ENCODE measurements at places on chromosomes 13 and 19.

- DNase-seq, result peak; percentile 85
These were observed 475.8 kb downstream of the FOXO1 start for GRCh38 chr13:40190641-40191100.

DNA sequence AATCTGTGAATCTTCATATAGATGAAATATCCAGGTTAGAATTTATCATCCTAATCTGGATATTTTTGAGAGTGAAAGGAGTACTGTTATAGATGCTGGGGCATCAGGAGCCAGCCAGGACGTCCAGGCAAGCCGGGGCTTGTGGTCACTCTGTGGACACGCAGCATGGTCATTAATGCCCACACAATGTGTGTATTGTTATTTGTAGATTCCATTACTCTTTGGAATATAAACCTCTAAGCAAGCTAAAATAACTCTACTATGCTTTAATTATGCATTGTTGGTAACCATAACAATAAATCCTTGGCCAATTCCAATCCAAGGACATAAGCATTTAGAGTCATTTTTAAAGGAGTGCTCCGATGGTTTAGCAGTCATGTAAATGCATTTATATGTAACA lies 137.9 kb downstream of the TM9SF2 start:
- no peak for DNase-seq

DNA sequence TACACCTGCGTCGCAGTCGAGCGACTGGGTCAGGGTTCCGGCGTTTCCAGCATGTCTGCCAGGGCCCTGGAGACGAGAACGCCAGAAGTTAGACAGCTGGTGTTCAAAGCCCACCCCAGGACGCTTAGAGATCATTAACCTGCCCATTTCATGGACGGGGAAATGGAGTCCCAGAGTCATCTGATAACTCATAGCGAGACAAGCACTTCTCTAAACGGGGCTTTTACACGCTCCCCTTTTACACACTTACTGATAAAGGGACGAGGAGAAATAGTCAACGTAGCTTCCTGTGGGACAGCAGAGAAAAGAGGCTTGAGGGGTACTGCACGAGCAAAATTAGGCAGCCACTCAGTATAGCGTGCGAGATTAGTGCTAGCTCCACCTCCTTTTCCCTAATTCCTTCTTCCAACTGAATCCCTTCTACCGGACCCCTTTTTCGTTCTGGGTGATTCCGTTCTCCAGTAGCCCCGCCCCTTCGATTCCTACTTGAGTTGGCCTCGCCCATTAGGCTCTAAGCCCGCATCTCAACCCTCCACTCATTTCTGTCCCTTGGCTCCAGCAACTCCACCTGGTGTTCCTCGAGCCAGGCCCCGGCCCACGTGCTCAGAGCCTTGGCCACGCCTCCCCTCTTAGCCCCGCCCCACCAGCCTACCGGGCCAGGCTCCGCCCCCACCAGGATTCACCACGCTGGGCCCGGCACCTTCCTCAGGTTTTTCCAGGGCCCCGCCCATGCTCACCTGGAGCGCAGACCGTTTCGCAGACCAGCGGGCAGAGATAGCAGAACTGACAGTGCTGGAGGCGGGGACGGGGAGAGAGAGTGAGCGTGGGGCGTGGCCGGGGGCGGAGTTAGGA lies 3.7 kb downstream of the HRC start:
- DNase-seq, result peak; percentile 33

- DNase-seq, result peak; percentile 52
These were observed 1109.1 kb upstream of the MIR17HG start for GRCh38 chr13:90238413-90238812.

DNA sequence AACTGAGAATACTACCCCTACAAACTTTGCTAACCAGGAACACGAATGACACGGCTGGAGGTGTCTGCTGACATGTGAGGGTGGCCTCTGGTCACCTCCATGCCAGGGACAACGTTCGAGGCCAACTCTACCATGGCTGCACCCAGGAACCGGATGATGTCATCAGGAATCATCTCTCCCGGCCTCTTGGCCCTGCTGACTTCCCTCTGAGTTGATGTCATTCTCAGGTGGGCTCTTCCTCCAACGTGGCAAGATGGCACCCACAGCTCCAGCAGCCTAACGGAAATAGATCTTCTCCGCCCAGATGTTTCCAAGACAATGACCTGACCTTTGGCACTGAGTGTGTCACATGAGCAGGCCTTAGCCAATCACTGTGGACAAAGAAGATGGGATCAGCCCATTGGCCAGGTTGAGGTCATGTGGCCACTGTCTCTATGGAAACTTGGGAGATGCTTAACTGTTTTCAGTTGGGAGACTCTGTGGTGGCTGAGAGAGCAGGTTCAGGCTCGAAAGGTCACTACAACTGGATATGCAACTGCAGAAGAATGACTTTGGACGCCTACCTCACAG lies 15.0 kb downstream of the MBD3L2B start:
- DNase-seq, result no peak

GRCh38 chr19:8413629-8413995 lies 507 bp downstream of the MARCHF2 start:
- no peak for DNase-seq

GRCh38 chr19:18719541-18719940 lies 36.1 kb downstream of the CRTC1 start:
- DNase-seq, result no peak

DNA sequence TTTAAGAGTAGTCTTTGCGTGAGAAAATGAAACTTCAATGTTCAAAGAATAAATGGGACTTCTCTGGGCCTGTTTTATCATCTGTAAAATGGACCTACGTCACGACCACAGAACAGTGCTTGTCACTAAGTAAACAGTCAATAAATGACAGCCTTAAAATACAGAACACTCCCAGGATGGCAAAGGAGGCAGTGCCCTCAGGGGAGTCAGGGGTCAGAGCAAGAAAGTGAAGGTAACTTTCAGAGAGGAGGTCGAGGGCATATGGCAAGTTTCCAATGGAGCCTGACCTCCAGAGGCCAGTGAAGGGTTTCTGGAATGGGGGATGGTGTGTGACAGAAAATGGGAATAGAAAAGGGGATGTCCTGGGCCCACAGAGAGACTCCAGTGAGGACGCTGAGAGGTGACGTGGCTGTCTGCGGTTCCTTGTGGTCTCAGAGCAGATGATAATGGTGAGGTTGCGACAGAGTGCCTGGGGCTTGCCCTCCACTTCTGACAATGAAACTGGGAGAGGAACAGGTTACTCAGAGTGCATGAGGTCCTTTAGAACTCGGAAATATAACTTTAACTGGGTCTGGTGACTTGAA lies 91.8 kb downstream of the UBL3 start:
- no peak for DNase-seq

DNA sequence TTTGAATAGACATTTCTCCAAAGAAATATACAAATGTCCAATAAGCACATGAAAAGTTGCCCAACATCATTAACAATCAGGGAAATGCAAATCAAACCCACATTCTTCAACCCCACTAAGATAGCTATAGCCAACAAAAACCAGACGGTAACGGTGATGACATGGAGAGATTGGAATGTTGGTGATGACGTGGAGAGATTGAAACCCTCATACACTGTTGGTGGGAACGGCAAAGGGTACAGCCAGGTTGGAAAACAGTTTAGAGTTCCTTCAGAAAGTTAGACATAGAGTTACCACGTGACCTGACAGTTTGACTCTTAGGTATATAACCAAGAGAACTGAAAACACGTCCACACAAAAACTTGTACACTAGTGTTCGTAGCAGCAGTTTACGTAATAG lies 48.1 kb downstream of the TNFRSF19 start:
- DNase-seq, result peak; percentile 97

DNA sequence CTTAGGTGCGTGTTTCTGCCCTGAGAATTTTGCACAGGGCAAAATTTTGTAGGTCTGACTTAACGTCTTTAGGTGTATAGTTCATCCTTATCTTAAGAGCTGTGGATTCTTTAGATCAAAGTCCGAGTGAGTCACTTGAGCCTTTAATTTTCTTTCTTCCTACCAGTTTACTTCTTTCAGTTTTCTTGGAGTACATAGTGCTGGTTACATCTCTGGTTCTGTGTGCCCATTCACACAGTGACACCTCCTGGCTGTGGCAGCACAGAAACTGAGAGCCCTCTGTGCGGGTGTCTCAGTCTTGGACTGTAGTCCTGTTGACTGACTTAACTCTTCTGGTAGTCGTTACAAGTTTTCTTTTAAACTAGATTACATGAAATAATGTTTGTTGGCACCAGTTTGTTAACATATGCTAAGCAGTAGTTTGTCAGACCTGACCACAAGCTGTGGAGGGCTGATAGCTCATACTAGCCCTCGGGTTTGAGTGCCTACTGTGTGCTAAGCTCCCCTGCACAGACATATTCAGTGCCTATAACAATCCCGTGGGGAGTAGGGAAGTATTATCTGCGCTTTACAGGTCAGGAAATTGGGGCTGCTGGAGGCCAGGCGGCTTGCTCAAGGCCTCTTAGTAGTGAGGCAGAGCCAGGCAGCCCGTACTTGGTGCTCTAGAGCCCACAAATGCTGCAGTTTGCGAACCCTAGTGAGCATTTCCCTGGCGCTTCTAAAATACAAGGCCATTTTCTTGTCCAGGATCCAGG lies 1.6 kb downstream of the GATAD2A start:
- DNase-seq, result peak; percentile 55

GRCh38 chr13:113557013-113557412 lies 27.5 kb upstream of the TFDP1 start:
- DNase-seq, result no peak

DNA sequence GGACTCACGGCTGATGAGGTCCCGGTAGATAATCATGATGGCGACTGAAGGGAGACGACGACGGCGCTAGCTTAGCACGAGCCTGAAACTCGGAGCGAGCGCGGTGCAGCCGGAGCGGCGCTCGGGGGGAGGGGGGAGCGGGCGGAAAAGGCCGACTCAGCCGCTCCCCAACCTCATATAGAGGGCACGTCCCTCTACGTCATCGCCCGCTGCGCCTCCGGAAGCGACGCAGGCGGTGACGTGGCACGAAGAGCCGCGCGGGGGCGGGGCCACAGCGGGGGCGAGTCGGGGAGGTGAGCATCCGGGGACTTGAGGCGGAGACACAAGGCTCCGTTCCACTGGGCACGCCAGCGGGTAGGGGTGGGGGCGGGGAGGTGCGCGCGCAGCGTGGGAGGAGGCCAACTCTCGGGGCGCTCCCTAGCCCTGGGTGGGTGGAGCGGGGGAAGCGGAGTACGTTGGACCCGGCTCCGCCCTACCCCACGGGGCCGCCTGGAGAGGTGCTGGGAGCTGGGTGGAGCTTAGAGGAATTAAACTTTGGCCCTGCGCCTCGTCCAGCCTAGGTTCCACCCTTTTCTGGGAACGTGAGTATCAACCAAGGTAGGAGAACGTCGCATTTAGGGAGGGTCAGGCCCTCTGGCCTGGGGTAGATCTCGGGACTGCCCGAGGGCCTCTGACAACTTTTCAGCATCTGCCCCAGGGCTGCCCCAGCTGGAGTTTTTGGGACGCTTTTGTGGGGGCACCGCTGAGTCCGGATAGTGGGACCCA lies at the start of gene TPT1:
Gene TPT1 (minus strand): TSS at position 150 of the 765 bp plus-strand sequence. CDS start 114 bp downstream, at position 36.
- DNase-seq, result peak; percentile 99

- DNase-seq, result no peak
These were observed 1.7 kb downstream of the SHANK1 start for GRCh38 chr19:50717891-50718254.

- peak; percentile 51 for DNase-seq
These were observed 692.6 kb upstream of the SLITRK1 start for GRCh38 chr13:84574851-84575250.

DNA sequence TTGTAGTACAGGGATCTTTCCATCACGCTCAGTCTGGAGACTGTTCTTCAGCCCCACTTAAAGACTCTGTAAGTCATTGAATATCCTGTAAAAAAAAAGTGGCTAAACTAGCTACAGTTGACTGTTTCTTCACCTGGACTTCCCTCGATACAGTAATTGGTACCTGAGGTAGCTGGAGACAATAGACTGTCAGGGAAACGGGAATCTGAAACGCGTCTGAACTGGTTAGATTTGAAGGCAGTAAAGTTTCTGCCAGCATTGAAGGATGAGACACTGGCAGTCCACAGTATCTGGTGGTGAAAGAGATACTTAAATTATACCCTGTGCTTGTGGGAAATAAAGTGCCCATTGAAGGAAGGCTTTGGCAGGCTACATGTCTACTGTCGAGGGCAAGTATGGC lies 550.5 kb downstream of the IRS2 start:
- DNase-seq, result no peak

DNA sequence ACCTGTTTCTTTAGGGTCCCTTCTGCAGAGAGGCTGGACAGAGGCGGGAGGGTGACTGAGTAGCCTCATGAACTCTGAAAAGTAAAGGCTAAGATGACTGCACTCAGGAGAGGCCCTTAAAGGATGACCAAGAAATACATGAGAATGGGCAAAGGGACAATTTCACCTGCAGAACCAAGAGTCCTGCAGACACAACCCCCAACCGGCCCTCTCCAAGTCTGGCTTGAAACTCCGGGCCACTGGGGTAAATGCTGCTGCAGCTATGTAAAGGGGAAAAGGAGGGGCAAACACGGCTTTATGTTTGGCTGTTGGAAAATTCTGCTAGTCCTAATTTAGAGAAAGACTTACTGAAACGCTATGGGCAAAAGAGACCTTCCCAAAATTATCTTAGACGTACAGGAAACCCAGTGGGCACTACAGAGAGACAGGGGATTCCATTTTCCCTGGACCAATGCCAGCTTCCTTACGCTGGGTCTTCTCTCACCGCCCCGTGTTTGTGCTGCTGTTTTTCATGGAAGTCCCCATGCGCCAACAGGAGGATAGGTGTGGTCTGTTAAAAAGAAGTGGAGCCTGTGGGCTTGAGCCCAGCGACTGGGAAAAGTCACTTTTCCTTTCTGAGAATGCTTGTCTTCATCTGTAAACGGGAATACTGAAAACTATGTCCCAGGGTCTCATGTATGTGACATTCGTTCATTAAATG lies 10.6 kb downstream of the COL4A2 start:
- DNase-seq, result no peak

DNA sequence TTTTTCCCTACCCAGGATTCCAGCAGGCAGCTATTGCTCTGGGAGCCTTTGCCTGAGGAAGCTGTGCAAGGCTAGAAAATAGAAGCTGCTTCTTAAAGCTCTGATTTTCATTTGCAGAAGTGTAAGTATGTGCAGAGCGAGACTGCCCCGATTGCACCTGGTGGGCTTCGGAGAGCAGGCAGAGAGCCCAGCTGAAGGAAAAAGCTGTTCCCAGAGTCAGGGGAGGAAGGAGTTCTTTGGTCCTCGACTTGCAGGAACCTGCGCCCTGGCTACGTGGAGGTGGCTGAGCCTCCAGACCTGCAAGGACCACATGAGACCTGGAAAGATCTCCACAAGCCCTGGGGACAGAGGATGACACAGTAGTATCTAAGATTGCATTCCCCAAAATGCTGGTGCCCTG lies 235.0 kb upstream of the ARGLU1 start:
- DNase-seq, result no peak

DNA sequence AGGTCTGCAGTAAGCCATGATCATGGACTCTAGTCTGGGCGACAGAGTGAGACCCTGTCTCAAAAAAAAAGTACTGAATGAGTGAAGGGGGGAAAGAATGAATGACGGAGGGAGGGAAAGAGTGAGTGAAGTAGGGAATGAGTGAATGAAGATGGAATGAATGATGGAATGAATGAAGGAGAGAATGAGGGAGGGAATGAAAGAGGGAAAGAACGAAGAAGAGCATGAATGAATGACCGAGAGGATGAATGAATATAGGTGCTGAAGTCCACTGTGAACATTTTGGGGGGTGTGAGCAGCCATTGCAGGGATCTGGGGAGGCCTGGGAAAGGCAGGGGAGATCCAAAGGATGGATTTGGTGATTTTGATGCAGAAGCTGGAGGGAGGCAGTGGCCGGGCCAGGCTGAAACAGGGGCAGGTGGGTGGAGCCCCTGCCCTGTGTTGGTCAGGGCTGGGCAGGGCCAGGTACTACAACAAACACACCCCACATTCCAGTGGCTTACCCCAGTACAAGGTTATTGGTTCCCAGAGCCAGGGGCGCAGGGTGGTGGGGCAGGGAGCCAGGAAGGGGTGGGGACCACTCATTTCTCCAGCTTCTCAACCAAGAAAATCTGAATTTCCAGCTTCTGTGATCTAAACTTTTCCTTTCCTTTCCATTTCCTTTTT lies 14.3 kb downstream of the SLC27A1 start:
- no peak for DNase-seq
